ENCODE measurements at places on chromosomes 2 and 18. TPM values are rescaled to one million over a fixed set of nuclear protein-coding genes. Genes with fewer than 3 reads are reported as not detected.

Gene RPRM
- total RNA-seq = 0.16 TPM

GRCh38 chr18:13872932-13873331 lies 42.4 kb downstream of the MC2R start:
- no peaks in the 10 kb centered on the region for H3K27me3 ChIP-seq
- no peaks in the 10 kb centered on the region for H3K36me3 ChIP-seq
- no peak overlapping the region for H3K27ac ChIP-seq
- H3K4me3 ChIP-seq = no peak overlapping the region

- no peaks in the 10 kb centered on the region for H3K27me3 ChIP-seq
- DNase-seq = no peak
- no peak overlapping the region for H3K27ac ChIP-seq
- no peaks in the 10 kb centered on the region for H3K36me3 ChIP-seq
- no peak overlapping the region for H3K4me3 ChIP-seq
Measured at GRCh38 chr18:38993342-38993741, 1427.7 kb upstream of the CELF4 start.

DNA sequence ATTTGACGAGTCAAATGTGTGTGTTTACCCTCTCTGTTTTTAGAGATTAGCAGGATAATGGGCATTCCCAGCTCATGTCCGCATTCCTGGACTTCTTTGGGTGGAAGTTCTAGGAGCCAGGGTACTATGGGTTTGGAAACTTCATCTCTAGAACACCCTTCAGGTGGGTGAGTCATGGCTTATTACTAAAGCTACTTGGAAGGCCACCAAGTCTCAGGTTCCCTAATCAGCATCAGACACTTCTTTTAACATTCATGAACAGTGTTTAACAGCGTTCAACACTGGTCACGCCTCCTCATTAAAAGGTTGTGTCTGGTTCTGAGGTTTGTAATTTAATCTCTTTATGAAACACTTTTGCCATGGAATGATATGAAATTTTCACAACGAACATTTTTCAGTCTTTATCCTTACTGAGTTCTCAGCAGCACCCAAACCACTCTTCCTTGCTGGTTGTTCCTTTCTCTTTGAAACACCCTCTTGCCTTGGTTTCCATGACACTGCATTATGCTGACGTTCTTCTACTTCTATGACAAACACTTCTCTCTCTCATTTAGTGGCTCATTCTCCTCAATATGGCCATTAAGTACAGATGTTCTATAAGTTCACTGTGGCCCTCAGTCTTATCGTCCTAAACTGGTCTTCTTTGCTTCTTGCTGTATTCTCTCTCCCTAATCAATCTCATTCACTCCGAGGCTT lies 49.3 kb downstream of the MMADHC start:
- no peaks in the 10 kb centered on the region for H3K4me1 ChIP-seq
- H3K4me3 ChIP-seq = no peak overlapping the region
- no peak overlapping the region for H3K27ac ChIP-seq
- H3K36me3 ChIP-seq = no peaks in the 10 kb centered on the region
- DNase-seq = no peak
- no peaks in the 10 kb centered on the region for H3K27me3 ChIP-seq
